Eye (tissue), 1 donor: ENCODE measurements at places on chromosomes 5 and 9.

GRCh38 chr5:5780253-5780652 is 357.8 kb downstream of the ICE1 start:
- no peak for DNase-seq

DNA sequence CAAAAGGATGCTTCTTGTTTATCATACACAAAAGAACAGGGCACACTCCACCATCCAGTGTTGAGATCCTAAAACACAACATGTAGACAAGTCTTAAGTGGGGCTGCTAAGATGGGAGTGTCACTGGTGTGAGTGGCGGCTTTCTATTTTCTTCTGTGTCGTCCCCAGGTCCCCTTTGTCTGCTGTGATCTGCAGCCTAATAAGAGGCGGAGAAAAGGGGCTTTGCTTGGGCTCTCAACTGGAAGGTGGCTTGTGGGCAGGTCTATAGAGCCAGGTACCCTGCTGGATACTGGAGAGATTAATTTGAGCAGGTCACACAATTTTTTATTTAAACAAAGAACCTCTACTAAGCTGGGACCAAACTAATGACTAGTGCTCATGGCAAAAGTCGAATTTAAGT is 126.1 kb upstream of the SAP30L start:
- peak; percentile 25 for DNase-seq

DNA sequence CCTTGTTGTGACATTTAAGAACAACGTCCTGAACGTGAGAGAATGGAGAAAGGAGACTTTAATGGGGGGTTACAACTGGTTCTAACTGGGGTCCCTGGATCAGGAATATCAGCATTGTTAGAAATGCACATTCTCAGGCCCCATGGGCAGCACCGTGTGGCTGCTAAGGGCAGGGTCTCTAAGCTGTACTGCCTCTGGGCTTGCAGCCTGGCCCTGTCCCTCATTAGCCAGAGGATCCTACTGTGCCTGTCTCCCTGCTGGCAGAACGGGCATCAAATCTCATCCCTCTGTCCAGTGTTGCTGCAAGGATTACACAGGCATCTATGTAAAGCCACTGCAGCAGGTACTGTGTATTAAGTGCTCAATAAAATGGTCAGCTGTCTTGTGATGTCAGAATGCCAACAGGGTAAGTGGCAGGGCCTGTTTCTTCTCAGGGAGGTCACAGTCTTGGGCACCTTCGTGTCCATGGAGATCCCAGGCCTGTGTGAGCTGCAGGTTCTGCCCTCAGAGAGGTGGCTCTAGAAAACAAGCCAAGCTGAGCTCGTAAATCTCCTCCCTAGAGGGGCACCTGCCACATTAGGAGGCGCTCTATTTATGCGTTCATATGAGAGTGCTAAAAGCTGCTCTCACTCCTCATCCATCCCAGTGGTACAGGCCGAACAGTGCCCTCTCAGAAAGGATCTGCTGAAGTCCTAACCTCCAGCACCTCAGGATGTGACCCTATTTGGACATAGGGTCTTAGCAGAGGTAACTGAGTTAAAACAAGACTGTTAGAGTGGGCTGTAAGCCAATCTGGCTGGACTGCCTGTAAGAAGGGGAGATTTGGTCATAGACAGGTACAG is 210.5 kb downstream of the GADD45G start:
- no peak for DNase-seq

DNA sequence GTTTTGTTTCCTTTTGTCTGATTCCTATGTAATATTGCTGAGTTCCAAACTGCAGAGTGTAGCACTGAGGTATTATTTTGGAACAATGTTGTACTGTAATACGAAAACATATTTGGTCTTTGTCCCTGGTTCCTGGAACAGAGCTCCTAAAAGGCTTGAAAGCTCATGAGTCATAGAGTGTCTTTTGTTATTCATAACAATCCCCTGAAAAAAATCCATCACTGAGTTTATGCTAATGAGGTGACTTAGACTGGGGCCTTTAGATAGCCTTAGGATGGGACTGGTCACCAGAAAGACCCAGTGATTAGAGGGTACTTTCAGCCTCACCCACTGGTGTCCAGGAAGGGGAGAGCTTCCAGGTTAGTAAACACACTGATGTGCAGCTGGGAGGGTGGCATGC is 132.7 kb upstream of the POU5F2 start:
- no peak for DNase-seq

DNA sequence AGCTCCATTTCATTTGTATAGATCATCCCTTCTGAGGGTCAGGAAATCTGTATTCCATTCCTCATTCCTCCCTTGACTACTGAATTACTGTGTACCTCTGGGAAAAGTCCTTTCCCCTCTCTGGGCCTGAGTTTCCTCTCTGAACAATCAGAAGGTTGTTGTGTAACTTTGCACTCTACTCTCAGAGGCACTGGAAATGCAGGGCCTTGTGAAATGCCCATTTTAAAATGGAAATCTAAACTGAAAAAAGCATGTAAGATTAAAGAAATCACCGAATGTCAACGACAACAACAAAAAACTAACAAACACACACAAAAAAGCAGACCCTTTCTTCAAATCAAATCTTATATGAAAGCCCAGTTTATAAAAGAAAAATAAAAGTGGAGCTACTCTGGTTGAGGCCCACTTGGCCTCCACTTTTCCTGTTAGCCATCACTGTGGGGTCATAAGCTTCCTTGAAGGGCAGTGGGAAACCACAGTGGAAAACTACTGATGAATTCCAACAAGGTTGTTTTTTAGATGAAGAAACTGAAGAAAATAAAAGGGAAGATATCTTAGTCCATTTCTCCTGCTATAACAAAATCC is 21.6 kb upstream of the GRPEL2 start:
- no peak for DNase-seq

GRCh38 chr5:32283539-32284377 is 29.0 kb downstream of the MTMR12 start:
- DNase-seq: no peak

- peak; percentile 73 for DNase-seq
Measured at GRCh38 chr9:5582835-5583195, 46.1 kb upstream of the RIC1 start.

DNA sequence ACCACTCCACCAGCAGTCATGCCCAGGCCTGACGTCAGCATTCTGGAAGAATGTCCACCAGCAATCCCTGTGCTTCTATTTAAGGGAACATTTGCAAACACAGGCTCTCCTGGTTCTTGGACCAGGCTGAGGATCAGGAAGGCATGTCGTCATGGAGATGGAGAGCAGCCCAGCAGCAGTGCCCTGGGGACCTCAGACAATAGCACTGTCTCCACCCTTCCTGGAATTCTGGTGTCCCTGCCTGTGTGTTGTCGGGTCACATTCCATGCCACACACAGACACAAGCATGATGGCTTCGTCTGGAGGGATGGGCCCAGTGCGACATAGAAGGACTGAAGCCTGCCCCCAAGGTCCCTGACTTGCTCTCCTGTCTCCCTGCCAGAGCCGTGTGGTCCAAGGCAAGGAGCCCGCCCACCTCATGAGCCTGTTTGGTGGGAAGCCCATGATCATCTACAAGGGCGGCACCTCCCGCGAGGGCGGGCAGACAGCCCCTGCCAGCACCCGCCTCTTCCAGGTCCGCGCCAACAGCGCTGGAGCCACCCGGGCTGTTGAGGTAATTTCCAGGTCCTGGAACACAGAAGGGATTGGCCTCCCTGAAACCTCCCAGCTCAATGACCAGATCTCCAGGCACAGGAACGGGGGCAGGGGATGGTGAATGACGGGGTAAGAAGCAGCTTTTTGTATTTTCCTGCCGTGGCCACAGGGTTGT is 43.8 kb downstream of the STOM start:
- peak; percentile 36 for DNase-seq

- DNase-seq: no peak
Measured at GRCh38 chr5:11683666-11684065, 220.6 kb downstream of the CTNND2 start.
